Naive thymus-derived CD8-positive, alpha-beta T cell (primary cell): ENCODE measurements at places on chromosomes 5 and 9.

DNA sequence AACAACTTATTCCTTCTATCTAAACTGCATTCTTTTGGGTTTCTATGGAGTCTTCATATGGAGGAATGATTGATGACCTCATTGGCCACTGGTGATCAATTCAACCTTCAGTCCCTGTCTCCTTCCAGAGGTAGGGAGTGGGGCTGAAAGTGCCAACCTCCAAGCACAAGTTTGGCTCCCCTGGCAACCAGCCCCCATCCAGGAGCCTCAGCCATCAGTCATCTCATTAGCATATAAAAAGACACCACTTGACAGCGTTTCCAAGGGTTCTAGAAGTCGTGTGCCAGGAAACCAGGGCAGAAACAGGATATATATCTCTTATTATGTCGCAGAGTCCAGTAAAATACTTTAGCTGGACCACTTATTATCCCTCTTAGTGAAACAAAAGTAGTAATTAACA is 9.8 kb downstream of the SLC31A2 start:
- no peak overlapping the region for H3K4me3 ChIP-seq
- peaks cover 10% of the 10 kb centered on the region for H3K4me1 ChIP-seq
- H3K27me3 ChIP-seq: no peaks in the 10 kb centered on the region

- H3K4me3 ChIP-seq: no peak overlapping the region
- no peaks in the 10 kb centered on the region for H3K4me1 ChIP-seq
- H3K27ac ChIP-seq: no peak overlapping the region
- DNase-seq: no peak
- H3K27me3 ChIP-seq: peaks cover 4% of the 10 kb centered on the region
Observed at GRCh38 chr5:66675406-66675805, 79.2 kb downstream of the MAST4 start.

- H3K27ac ChIP-seq: no peak overlapping the region
- H3K4me3 ChIP-seq: no peak overlapping the region
- no peaks in the 10 kb centered on the region for H3K36me3 ChIP-seq
- no peak for DNase-seq
- H3K27me3 ChIP-seq: no peaks in the 10 kb centered on the region
Observed at GRCh38 chr9:106467113-106467864, 395.7 kb upstream of the ZNF462 start.

DNA sequence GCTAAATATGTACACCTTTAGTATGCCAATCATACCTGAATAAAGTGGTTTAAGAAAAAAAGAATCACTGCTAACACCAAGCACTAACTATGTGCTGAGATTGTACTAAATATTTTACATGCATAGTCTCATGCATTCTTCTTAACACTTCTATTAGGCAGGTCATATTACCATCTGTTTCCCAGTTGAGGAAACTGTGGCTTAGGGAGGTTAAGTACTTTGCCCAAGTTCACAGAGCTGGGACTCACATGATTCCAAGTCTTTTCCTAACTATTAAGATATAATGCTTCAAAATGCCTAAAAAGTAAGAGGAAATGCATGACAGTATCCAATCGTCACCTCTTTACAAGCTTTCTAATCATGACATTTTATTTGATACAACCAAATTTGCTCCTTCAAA is 69.2 kb upstream of the PLPP6 start:
- no peak for DNase-seq
- H3K27ac ChIP-seq: peak overlapping the region; percentile 33
- no peaks in the 10 kb centered on the region for H3K27me3 ChIP-seq

DNA sequence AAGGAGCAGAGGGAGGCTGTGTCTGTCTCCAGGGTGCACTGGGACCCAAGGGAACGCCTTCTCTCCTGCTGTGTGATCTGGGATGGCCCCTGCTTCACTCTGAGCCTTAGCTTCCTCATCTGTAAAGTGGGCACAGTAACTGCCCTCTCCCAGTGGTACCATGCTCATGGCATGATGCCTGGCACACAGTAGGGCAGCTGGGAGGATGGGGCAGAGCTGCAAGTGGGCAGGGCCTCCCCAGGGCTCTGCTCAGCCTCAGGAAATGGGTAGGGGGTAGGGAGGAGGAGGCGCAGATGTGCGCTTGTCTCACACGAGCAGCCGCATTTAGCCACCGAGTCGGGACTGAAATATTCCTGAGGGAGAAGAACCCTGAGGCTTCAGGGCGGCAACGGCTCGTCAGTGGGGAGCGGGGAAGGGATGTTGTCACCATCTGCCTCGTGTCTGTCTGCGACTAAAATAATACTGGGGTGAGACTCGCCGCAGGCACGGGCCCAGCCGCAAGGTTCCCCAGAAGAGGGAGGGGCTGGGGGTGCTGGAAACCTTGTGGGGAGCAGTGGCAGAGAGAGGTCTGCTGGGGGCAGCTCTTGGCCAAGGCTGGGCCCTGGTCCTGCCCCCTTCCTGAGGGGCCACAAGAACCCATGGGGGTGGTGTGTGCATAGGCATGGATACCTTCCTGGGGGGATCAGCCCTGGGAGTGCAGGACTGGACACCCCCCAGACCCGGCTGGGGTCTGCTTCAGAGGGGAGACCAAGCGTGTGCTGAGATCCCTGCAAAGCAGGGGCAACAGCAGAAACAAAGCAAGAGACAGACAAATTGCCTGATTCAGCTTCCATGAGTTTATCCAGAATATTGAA is 55.2 kb upstream of the PSD2 start:
- H3K36me3 ChIP-seq: no peaks in the 10 kb centered on the region
- no peak overlapping the region for H3K27ac ChIP-seq
- DNase-seq: no peak
- no peaks in the 10 kb centered on the region for H3K27me3 ChIP-seq
- no peak overlapping the region for H3K4me3 ChIP-seq
- H3K4me1 ChIP-seq: peaks cover 16% of the 10 kb centered on the region

- H3K27ac ChIP-seq: peak overlapping the region; percentile 66
- H3K27me3 ChIP-seq: no peaks in the 10 kb centered on the region
- no peak for DNase-seq
- no peaks in the 10 kb centered on the region for H3K36me3 ChIP-seq
Observed at GRCh38 chr9:93131599-93132286, 2.3 kb downstream of the NINJ1 start.

DNA sequence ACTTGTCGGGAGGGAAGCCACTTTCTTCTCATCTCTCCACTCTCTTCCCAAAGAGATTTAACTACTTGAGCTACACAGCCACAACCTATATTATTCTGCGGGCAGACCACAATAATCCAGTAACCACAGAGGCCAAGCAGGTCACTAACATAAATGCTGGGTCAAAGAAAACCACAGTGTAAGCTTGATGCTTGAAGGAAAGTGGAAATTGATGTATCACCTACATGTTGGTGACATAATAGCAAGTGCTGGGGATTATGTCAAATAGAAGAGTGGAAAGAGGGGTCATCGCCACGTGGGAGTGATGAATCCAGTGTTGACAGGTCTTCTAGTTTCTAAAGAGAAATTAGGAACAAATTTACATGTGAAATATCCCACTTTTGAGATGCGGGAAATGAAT is 40.9 kb downstream of the RFK start:
- peaks cover 2% of the 10 kb centered on the region for H3K27me3 ChIP-seq
- no peak overlapping the region for H3K27ac ChIP-seq
- no peak for DNase-seq
- H3K4me3 ChIP-seq: no peak overlapping the region

DNA sequence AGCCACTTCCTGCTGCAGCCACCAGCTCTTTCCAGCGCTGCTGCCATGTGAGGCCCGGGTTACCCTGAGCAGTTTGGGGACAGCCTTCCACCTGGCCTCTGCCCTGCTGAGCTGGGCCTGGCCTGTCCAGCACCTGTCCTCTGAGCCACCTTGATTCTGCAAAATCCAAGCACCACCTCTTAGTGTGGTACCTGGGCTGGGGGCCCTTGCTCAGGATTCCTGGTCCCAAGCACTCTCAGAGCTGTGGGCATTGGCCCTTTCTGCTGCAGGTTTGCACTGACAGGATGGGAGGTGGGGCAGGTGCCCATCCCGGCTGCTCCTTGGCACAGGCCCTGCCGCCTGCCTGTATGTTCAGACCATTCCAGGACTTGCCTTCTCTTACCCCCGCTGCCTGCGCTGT is 309.2 kb upstream of the IRX4 start:
- peaks cover 11% of the 10 kb centered on the region for H3K27me3 ChIP-seq
- no peak overlapping the region for H3K27ac ChIP-seq

- no peak overlapping the region for H3K27ac ChIP-seq
- H3K4me3 ChIP-seq: no peak overlapping the region
- no peaks in the 10 kb centered on the region for H3K4me1 ChIP-seq
- no peaks in the 10 kb centered on the region for H3K27me3 ChIP-seq
- DNase-seq: no peak
Observed at GRCh38 chr5:150033334-150033733, 32.8 kb downstream of the HMGXB3 start.

DNA sequence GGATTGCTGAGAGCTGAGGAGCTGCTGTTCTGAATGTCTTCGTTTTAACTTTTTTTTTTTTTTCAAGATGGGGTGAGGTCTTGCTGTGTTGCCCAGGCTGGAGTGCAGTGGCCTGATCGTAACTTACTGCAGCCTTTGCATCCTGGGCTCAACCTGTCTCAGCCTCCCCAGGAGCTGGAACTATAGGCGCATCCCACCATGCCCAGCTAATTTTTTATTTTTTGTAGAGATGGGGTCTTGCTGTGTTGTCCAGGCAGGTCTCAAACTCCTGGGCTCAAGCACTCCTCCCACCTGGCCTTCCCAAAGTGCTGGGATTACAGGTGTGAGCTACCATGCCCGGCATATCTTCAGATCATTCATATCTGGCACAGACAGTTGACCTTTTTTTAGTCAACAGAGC is 46.5 kb downstream of the TRIO start:
- H3K27ac ChIP-seq: no peak overlapping the region
- DNase-seq: no peak
- H3K4me3 ChIP-seq: no peak overlapping the region

DNA sequence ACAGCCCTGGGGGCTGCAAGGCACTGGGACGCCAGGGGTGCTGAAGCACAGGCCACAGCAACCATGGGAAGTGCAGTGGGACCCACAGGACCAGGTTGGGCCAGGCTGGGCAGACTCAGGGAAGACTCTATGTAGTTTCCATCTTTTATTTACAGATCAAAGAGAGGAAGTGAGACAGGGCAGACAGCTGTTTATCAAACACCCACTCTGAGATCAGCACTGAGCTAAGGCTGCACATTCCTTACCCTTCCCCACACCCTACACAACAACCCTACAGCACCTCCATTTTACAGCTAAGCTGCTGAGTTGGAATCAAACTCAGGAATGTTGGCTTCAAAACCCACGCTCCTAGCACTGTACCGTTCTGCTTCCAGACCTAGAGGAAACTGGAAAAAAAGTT is 19.8 kb downstream of the BARHL1 start:
- H3K27me3 ChIP-seq: peaks cover 11% of the 10 kb centered on the region
- H3K27ac ChIP-seq: no peak overlapping the region
- peaks cover 84% of the 10 kb centered on the region for H3K36me3 ChIP-seq
- H3K4me1 ChIP-seq: peaks cover 6% of the 10 kb centered on the region
- no peak for DNase-seq

GRCh38 chr5:121735618-121736017 is 116.1 kb upstream of the FTMT start:
- H3K4me3 ChIP-seq: no peak overlapping the region
- no peaks in the 10 kb centered on the region for H3K4me1 ChIP-seq
- no peaks in the 10 kb centered on the region for H3K27me3 ChIP-seq
- H3K27ac ChIP-seq: no peak overlapping the region

DNA sequence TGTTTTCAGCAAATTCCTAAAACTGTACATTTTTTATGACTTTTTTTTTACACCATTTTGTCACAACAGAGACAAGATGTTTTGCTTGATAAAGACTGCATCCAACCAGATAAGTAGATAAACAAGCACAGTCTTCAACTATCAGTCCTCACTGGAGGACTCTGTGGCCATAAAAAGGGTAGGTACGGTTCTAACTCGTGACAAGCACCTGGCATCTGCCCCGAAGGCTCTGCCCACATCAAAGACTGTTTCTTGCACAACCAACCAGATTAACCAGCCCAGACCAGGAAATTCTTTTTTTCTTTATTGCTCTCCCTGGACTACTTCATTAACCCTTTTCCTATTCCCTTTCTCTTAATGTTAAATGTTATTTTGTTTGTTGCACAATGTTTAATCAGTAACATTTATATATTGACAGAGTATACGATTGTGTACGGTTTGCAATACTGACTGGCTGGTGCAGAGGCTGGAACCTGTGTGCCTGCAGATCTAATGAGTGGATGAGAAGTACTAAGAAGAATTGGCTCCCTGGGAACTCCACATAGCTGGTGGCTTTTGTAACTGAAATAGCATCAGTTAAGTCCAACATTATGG is 74.1 kb downstream of the SERINC5 start:
- peak overlapping the region; percentile 54 for H3K4me3 ChIP-seq
- DNase-seq: peak; percentile 72

DNA sequence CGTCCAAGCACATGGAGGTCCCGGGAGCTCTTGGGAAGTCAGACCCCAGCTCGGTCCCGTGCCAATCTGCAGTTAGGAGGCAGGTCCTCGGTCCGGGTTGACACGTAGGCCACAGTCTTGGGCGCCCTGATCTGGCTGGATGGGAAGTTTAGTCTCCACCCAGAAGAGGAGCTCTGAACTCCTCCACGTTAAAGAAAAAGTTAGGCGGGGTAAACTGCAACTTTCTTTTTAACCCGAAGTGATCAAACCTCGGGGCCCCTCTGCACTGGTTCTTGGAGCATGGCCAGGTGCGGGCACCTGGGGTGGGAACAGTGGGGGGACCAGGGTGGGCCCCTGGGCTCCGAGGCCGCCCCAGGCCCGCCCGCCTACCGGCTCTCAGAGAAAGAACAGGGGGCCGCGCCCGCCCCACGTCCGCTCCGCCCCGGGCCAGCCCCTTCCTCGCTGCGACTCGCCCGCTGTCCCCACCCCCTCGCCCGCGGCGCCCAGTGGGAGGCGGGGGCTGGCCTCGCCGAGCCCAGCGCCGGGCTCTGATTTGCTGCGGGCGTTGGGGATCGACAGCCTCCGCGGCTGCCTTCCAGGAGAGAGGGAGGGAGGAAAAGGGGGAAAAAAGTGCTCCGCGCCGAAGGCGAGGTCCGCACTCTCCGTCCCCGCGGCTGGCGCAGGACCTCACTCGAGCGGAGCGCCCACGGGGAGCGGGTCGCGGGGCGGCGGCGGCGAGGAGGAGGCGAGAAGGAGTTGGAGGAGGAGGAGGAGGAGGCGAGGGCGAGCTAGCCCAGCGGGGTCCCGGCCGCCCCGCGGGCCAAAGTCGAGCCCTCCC is at the start of gene COL5A1:
TSS of gene COL5A1 (plus strand) at position 631 of the 817 bp plus-strand sequence. CDS start 385 bp downstream, outside the sequence.
- H3K4me1 ChIP-seq: peaks cover 2% of the 10 kb centered on the region
- H3K27me3 ChIP-seq: peaks cover 12% of the 10 kb centered on the region
- no peak within 1 kb of the TSS for H3K27ac ChIP-seq
- peak within 1 kb of the TSS; percentile 40 for H3K4me3 ChIP-seq
- no peaks in the 10 kb centered on the region for H3K36me3 ChIP-seq

DNA sequence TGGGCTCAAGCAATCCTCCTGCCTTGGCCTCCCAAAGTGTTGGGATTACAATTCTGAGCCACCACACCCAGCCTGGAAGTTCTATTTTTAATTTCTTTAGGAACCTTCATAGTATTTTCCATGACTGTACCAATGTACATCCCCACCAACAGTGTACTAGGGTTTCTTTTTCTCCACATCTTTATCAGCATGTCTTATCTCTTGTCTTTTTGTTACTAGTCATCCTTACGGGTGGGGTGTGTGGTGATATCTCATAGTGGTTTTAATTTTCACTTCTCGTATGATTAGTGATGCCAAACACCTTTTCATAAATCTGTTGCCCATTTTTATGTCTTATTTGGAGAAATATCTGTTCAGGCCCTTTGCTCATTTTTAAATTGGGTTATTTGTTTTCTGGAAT is 123.0 kb upstream of the MEF2C start:
- H3K27me3 ChIP-seq: no peaks in the 10 kb centered on the region
- H3K27ac ChIP-seq: no peak overlapping the region
- no peak for DNase-seq
- H3K36me3 ChIP-seq: no peaks in the 10 kb centered on the region

GRCh38 chr9:22215521-22215920 is 206.4 kb upstream of the CDKN2B start:
- H3K4me3 ChIP-seq: no peak overlapping the region
- H3K36me3 ChIP-seq: no peaks in the 10 kb centered on the region
- no peaks in the 10 kb centered on the region for H3K4me1 ChIP-seq
- peaks cover 9% of the 10 kb centered on the region for H3K27me3 ChIP-seq
- H3K27ac ChIP-seq: peak overlapping the region; percentile 4
